ENCODE measurements at places on chromosomes 1 and 21.

DNA sequence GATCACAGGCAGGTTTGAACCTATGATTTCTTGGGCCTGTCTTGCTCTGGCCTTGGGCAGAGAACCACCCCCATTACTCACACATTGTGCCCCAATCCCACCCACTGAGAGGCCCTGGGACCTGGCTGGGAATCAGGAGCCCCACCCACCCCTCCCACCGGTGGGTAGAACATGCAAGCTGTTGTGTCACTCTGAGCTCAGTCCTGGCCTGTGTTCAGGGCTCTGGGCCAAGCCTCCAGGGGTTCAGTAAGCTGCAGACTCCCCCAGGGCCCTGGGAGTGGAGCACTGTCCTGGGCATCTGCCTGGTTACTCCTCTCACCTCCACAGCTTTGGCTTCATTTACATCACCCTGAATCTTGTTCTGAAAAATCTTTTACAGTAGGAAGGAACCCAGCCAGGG is 270.5 kb downstream of the RRAGC start:
- DNase-seq: no peak

DNA sequence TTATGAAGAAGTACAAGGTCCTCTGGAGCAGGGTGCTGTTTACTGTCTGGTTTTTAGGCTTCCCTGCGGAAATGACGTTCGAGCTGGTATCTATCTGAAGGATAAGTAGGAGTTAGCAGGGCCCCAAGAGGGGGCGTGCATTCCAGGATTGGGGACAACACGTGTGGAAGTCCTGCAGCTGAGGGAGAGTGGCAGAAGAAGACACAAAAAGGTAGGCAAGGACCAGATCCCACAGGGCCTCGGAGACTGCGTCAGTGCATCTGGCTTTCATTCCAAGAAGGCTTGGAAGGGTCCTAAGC is 5.9 kb downstream of the RIMS3 start:
- no peak for DNase-seq

DNA sequence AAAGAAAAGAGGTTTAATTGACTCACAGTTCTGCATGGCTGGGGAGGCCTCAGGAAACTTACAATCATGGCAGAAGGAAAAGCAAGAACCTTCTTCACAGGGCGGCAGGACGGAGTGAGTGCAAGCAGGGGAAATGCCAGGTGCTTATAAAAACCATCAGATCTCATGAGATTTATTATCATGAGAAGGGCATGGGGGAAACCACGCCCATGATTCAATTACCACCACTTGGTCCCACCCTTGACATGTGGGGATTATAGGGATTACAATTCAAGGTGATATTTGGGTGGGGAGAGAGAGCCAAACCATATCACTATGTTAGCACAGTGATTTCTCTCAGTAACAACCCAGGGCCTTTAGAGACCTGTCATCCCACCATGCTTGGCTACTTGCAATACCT is 39.9 kb downstream of the LRRN2 start:
- DNase-seq: no peak

DNA sequence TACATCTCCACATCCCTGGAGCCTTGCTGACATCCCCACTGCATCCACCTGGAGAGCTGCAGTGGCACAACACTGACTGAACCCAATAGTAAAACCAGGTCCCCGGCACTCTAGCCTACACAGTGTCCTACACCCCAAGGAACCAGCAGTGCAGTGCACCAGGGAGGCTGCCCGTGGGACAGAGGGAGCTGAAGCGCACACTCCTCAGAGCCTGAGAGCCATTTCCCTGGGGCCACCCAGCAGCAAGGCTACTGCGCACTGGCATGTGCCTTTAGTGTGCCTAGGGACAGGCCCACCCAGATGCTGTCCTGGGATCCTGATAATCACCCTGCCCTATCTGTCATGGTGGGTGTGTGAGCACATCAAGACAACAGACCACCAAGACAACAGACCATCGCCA is 31.9 kb downstream of the NSL1 start:
- DNase-seq: no peak

- no peak for DNase-seq
Measured at GRCh38 chr21:41951876-41952567, 1.8 kb downstream of the C2CD2 start.

- no peak for DNase-seq
Measured at GRCh38 chr1:29237852-29238619, 1.7 kb downstream of the PTPRU start.

- no peak for DNase-seq
Measured at GRCh38 chr1:243738020-243738419, 112.0 kb downstream of the AKT3 start.

DNA sequence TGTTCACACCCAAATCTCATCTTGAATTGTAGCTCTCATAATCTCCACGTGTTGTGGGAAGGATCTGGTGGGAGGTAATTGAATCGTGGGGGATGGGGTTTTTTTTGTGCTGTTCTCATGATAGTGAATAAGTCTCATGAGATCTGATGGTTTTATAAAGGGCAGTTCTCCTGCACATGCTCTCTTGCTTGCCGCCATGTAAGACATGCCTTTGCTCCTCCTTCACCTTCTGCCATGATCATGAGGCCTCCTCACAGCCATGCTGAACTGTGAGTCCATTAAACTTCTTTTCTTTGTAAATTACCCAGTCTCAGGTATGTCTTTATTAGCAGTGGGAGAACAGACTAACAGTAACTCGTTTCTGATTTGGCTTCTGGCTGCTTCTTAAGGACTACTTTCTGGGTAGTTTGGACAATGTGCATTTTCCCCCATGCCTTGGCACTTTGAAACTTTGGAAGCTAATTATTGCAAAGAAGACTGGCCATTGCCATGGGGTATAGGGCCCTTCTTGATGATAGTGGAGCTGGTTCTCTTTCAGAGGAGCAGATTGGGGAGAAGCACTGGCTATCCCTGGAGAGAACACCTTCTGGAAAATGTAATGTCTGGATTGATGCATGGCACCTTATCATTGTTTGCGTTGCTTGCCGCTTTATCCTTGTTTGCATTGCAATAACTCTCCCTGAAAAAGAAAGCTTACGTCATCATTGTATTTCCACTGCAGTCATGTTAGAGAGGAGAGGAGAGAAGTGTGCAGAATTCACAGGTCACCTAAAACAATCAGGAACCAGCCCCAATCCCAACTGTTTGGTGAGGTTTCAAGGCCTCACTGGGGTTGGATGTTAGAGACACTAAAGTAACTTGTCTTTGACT is 5.9 kb downstream of the CNIH3 start:
- no peak for DNase-seq

DNA sequence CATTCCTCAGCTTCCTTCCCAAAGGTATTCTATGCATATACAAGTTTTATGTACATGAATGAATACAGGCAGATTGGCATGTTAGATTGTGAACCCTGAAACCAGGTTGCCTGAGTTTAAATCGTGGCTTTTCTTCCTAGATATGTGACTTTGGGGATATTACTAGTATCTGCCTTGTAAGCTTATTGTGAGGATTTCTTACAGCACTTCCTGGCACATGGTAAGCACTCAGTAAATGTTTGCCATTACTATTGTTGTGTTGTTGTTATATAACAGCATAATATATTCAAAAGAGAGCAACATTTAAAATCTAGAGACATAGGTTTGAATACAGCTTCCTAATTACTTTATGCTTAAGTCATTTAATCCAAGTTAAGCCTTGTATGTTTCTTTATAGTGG is 45.1 kb downstream of the RAP1A start:
- DNase-seq: no peak

GRCh38 chr1:16442265-16442664 is 1.7 kb downstream of the NECAP2 start:
- DNase-seq: no peak

DNA sequence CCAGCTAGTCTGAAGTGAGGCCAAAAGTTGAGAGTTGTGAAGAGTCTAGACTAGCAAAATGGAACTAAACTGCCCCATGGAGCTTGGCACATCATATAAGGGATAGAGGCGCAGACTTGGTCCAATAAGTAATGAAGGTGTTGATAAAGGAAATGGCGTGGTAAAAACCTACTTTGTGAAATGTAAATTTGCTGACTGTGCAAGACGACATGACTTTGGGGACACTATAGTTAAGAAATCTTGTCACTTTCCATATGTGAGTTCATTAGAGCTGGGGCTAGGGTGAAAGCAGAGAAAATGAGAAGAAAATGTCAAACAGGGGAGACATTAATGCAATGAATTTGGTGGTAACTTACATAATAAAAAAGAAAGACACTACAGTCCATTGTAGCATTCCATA is 50.1 kb downstream of the CLDN17 start:
- no peak for DNase-seq

DNA sequence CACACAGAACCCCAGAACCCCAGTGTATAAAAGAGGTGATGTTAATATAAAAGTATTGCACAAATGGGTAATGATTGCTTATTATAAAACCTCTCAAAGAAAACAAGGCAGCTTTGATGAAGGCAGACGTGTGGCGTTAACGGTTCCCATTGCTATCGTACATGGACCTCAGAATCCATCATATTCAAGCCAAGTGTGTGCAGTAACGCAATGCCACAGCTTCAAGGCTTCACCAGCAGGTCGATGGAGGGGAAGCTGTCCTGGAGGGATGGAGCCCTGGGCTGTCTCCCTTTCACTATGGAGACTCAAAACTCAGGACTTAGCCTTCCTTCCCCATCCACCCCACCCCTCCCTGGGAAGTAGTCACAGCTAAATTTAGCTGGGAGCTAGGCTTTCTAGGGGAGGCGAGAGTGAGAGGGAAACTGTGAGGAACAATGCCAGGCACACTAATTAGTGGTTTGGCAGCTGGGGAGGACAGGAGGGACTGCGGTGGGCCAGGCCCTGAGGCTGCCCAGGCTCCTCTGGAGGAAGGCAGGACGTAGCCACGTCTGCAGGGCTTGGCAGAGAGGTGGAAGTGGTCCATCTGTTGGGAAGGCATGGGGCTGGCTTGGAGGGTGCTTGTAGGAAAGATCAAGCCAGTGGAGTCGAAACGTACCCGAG is 121.2 kb downstream of the HMGB4 start:
- no peak for DNase-seq

- DNase-seq: no peak
Measured at GRCh38 chr1:43294761-43295160, 6.0 kb upstream of the TIE1 start.

DNA sequence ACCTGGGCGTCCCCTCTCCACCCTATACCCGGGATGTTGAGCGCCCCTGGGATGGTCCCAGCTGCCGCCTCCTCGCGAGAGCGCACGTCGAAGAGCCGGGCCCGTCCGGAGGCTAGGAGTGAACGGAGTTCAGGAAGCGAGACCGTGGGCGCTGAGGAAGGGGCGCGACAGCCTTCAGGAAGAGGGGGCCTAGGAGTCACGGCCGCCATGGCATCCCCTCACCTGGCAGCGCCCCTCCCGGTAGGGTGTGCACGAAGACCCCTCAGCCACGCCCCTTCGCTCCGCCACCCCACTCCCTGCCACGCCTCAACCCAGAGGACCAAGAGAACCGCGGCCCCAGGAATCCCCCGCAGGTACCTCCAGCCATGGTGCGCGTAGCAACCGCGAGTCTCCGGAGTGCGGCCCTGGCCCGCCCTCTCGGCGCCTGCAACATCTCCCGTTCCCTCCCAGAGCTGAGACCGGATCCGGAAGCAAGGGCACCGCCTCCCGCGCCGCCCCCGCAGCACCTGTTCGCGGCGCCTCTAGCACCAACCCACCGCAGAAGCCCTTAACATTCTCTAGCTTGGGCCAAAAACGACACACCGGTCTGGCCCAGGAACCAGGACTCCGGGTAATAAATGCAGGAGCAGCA is at the start of gene TSTD1:
Gene TSTD1 (minus strand): TSS at position 442 of the 631 bp plus-strand sequence. CDS start 75 bp downstream, at position 367.
- DNase-seq: peak; percentile 76

- no peak for DNase-seq
Measured at GRCh38 chr1:110286564-110286963, 52.6 kb upstream of the RBM15 start.

- DNase-seq: no peak
Measured at GRCh38 chr1:193794239-193794638, 607.8 kb upstream of the B3GALT2 start.

- DNase-seq: no peak
Measured at GRCh38 chr1:1157033-1157365, 16.7 kb upstream of the TTLL10 start.

- no peak for DNase-seq
Measured at GRCh38 chr1:108200687-108201051, 526 bp upstream of the SLC25A24 start.

DNA sequence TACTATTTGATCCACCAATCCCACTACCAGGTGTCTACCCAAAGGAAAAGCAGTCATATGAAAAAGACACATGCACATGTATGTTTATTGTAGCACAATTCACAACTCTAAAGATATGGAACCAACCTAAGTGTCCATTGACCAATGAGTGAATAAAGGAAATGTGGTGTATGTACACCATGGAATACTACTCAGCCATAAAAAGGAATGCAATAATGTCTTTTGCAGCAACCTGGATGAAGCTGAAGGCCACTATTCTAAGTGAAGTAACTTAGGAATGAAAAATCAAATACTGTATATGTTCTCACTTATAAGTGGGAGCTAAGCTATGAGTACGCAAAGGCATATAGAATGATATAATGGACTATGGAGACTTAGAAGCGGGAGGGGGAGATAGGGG is 12.6 kb downstream of the ADIPOR1 start:
- no peak for DNase-seq

DNA sequence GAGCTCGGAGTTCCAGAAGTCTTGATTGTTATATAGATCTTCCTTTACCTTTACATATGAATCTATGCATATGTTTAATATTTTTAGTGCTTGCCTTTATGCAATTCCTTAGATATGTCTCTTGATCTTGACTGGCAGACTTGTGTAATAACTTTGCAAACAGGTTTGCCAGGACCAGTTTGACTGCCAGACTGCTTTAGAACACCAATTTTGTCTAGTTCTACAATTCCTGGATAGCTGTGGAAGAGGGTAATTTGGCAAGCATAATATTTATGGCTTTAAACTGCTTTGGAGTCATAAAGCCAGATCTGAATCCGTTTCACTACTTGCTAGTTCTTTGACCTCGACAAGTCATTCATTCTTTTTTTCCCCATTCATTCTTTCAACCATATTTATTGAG is 250.0 kb downstream of the FAF1 start:
- no peak for DNase-seq

GRCh38 chr1:154499446-154499845 is 2.6 kb upstream of the TDRD10 start:
- no peak for DNase-seq

GRCh38 chr1:13965770-13966398 is 265.9 kb downstream of the PRDM2 start:
- no peak for DNase-seq

DNA sequence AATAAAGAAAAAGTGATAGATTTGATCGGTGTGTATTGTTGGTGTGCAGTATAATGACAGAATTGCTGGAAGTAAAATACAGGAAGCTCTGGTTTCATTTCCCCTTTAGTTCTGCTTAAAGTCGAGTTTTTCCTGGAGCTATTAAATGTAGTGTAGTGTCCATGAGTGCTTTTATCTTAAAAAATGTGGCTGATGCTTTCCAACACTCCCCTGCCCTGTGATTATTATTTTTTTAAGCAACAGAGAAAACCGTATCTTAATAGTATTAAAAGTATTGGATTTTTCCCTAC is 1.1 kb downstream of the LGALS8 start:
- DNase-seq: no peak

GRCh38 chr21:46135782-46136395 is 19.5 kb downstream of the FTCD start:
- no peak for DNase-seq

- DNase-seq: no peak
Measured at GRCh38 chr1:92502247-92502646, 15.5 kb upstream of the GFI1 start.

- DNase-seq: no peak
Measured at GRCh38 chr1:5915587-5916571, 76.3 kb downstream of the NPHP4 start.

Measured in effector CD8-positive, alpha-beta T cell (primary cell).